Neural crest cell (in vitro differentiated cells): ENCODE measurements at places on chromosomes 1 and 21. TPM values are rescaled to one million over a fixed set of nuclear protein-coding genes. Genes with fewer than 3 reads are reported as not detected.

The PGLYRP3 gene
- not detected in 2 replicates for total RNA-seq

The CELA3A gene
- not detected in 2 replicates for total RNA-seq

The NR1I3 gene
- total RNA-seq = not detected in 2 replicates

The TMIGD3 gene
- not detected in 2 replicates for total RNA-seq

The TAS1R1 gene
- not detected in 2 replicates for total RNA-seq

The KCNK2 gene
- 4.8 and 5.0 TPM in 2 replicates for total RNA-seq

GRCh38 chr1:188729039-188729438, 1748.6 kb downstream of the BRINP3 start:
- H3K36me3 ChIP-seq = no peaks in the 10 kb centered on the region
- no peaks in the 10 kb centered on the region for H3K27me3 ChIP-seq
- no peak overlapping the region for H3K27ac ChIP-seq
- no peaks in the 10 kb centered on the region for H3K4me1 ChIP-seq

DNA sequence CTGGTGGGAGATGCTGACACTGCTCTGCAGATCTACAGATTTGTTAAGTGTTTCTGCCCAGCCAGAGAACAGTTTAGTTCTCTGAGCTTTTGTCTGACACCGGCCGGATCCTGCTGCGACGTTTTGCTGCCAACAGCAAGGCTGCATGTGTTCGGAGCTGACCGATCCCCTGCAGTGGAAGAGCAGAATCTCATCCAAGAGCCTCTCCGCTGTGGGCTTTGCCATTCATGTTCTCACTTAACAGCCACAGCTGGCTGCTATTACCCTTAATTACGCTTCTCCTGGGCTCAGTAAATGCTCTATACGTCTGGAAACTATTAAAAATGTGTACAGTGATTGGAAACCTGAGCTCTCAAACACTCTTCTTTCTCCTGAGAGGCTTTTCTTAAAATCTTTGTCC, 105.3 kb downstream of the BCAR3 start:
- H3K36me3 ChIP-seq = peaks cover 13% of the 10 kb centered on the region
- peak overlapping the region; percentile 1 for H3K4me3 ChIP-seq
- peaks cover 34% of the 10 kb centered on the region for H3K4me1 ChIP-seq
- H3K27me3 ChIP-seq = no peaks in the 10 kb centered on the region
- no peak for DNase-seq
- peak overlapping the region; percentile 98 for H3K27ac ChIP-seq

DNA sequence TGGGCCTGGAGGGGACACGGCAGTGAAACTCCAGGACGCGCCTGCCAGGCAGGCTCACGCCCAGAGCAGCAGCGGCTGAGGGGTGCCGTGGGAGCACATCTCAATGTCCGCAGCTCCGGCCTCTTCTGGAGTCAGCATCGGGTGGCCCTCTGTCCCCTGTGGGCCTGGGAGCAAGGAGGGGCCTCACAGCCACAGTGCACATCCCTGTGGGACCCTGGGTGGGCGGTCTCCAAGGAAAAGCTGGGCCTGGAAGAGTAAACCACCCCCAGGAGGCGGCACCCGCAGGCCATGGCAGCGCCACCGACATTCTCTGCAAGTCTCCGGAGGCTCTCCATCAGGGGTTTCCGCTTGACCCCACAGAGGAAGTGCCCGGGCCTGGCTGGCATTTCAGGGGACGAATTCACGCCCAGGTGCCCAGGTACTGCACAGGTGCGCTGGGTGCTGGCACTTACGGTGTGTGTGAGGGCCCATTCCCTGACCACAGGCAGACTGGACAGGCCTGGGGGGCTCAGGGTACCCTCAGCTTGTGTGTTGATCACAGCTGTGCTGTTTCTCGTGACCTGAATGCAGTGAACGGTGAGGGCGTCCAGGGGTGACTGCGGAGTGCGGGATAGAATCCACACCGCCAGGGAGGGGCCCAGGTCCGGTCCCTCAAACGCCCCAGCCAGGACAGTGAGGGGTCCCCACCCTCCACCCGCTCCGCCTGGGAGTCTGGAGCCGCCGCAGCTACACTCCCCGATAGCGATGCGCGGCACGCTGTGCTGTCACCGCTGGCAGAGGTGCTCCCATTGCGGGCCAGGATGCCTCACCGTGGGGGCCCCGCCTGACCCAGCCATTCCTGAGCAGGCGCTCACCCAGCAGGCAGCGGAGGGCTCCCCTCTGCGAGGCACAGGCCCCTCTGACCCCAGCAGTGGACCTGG, 16.6 kb upstream of the RNF223 start:
- H3K27me3 ChIP-seq = no peaks in the 10 kb centered on the region
- peaks cover 5% of the 10 kb centered on the region for H3K36me3 ChIP-seq
- DNase-seq = no peak
- peaks cover 4% of the 10 kb centered on the region for H3K4me1 ChIP-seq
- no peak overlapping the region for H3K4me3 ChIP-seq

DNA sequence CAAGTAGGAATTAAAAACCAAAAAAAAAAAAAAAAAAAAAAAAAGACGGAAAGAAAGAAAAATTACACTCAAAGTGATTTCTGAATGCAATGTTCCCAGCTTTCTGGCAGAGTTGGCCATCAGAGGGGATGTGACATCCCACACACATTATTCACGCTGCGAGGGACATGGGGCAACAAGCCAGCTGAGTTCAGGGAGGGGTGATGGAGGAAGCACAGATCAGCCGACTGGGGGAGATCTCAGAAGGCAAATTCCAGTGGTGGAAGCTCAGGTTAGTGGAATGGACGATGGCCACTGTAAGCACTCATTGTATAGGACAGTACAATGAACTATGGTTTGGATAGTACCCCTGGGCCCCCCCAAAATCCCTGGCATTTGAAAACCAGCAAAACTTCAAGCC, 311.9 kb downstream of the PCP4 start:
- H3K36me3 ChIP-seq = peaks cover 3% of the 10 kb centered on the region
- H3K27ac ChIP-seq = no peak overlapping the region
- H3K4me3 ChIP-seq = no peak overlapping the region
- DNase-seq = no peak
- peaks cover 11% of the 10 kb centered on the region for H3K4me1 ChIP-seq

GRCh38 chr1:101392552-101392951, 155.7 kb downstream of the S1PR1 start:
- H3K36me3 ChIP-seq = peaks cover 2% of the 10 kb centered on the region
- no peaks in the 10 kb centered on the region for H3K4me1 ChIP-seq

DNA sequence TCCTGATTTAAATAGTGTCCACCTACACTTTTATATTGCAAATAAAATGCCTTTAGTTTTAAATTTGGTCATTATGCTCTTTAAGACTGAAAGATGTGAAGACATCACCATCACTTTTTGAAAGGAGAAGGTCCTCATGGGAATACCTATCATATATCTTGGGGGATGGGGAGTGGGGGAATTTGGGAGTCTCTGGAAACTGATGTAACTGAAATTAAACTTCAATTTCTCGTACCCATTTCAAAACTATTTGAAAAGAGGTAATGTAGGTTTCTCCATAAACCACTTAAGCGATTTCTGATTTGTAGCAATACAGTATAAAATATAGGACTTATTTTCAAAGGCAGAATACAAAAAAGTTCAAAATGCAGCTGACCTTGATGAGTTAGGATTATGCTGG, 924 bp downstream of the EXTL2 start:
- H3K27ac ChIP-seq = no peak overlapping the region
- no peaks in the 10 kb centered on the region for H3K27me3 ChIP-seq
- H3K4me3 ChIP-seq = peak overlapping the region; percentile 100
- peaks cover 44% of the 10 kb centered on the region for H3K36me3 ChIP-seq
- peaks cover 44% of the 10 kb centered on the region for H3K4me1 ChIP-seq

GRCh38 chr1:204225841-204226735, 12.3 kb upstream of the GOLT1A start:
- no peaks in the 10 kb centered on the region for H3K4me1 ChIP-seq
- no peak overlapping the region for H3K4me3 ChIP-seq
- DNase-seq = no peak

DNA sequence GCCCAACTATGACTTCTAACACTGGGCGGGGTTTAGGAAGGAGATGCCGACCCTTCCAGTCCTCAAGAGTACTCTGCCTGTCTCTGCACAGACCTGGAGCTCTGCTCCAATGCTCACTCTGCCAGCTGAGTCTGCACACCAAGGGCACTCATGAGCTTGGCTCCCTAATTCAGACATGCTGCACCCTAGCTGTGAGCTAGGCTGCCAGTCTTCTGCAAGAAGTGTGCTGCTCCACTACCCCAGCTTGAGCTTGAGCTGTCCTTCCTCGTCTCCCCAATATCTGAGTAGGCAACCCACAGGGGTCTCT, 13.2 kb downstream of the TP53BP2 start:
- peaks cover 4% of the 10 kb centered on the region for H3K36me3 ChIP-seq
- no peak for DNase-seq
- no peaks in the 10 kb centered on the region for H3K27me3 ChIP-seq
- H3K4me3 ChIP-seq = no peak overlapping the region
- no peak overlapping the region for H3K27ac ChIP-seq

DNA sequence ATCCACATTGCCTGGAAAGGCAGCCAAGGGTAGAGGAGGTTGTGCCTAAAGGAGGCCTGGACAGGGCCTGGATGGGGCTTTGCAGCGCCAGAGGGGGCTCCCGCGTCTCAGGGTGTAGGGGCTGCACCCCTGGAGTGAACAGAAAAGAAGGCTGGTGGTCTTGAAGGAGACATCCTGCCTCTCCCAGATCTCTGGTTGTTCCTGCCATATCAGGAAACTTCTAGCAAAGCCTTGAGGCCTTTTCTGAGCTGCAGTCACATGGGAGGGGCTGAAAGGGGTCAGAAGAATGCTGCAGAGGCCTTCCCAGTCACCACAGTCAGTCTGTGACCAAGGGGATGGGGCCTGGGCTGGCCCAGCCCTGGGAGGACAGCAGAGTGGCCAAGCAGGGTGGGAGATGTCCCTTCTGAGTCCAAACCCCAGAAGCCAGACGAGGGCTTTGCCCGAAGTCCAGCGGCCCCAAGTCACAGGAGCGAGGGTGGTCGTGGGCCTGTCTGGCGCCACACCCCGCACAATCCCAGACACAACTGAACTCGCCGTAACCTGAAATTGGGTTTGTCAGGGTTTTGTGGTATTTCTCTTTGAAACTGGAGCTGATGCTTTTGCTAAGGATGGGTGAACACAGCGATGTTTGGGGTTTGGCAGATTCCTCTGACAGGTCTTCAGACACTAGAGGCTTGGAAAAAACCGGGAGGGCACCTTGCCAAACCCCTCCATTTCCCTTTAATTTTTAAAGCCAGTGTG, 29.6 kb downstream of the SIM2 start:
- H3K27me3 ChIP-seq = peaks cover 15% of the 10 kb centered on the region
- H3K4me3 ChIP-seq = no peak overlapping the region
- no peaks in the 10 kb centered on the region for H3K4me1 ChIP-seq
- DNase-seq = no peak
- no peak overlapping the region for H3K27ac ChIP-seq

DNA sequence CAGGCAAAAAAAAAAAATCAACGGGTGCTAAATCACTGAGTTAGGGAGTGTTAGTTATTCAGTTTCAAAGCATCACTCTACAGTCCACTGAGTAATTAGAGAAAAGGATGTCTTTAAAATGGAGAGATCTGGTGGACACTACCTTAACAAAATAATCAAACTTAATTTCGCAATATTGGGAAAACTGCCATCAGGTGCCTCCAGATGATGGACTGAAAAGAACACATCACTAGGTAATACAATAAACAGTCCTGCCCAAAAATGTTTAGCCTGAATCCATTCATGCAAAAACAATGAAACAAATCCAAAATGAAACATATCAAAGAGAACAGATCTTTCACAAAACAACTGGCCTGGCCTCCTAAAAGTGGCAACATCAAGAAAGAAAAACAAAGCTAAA, 54.1 kb downstream of the ENAH start:
- no peak overlapping the region for H3K27ac ChIP-seq
- peaks cover 31% of the 10 kb centered on the region for H3K4me1 ChIP-seq
- H3K27me3 ChIP-seq = no peaks in the 10 kb centered on the region
- H3K4me3 ChIP-seq = no peak overlapping the region
- H3K36me3 ChIP-seq = peaks cover 12% of the 10 kb centered on the region
- no peak for DNase-seq

GRCh38 chr1:206690516-206690915, 5.8 kb downstream of the MAPKAPK2 start:
- no peak overlapping the region for H3K4me3 ChIP-seq
- H3K27ac ChIP-seq = no peak overlapping the region
- DNase-seq = no peak
- peaks cover 79% of the 10 kb centered on the region for H3K4me1 ChIP-seq
- H3K27me3 ChIP-seq = no peaks in the 10 kb centered on the region

- DNase-seq = peak; percentile 8
- peaks cover 24% of the 10 kb centered on the region for H3K4me1 ChIP-seq
- H3K27ac ChIP-seq = peak overlapping the region; percentile 83
- H3K4me3 ChIP-seq = peak overlapping the region; percentile 99
Observed at GRCh38 chr1:160284220-160284781, 632 bp downstream of the PEX19 start.

GRCh38 chr1:84298684-84299535, 2.6 kb upstream of the SAMD13 start:
- peaks cover 4% of the 10 kb centered on the region for H3K36me3 ChIP-seq
- H3K27me3 ChIP-seq = no peaks in the 10 kb centered on the region
- peak overlapping the region; percentile 85 for H3K27ac ChIP-seq

DNA sequence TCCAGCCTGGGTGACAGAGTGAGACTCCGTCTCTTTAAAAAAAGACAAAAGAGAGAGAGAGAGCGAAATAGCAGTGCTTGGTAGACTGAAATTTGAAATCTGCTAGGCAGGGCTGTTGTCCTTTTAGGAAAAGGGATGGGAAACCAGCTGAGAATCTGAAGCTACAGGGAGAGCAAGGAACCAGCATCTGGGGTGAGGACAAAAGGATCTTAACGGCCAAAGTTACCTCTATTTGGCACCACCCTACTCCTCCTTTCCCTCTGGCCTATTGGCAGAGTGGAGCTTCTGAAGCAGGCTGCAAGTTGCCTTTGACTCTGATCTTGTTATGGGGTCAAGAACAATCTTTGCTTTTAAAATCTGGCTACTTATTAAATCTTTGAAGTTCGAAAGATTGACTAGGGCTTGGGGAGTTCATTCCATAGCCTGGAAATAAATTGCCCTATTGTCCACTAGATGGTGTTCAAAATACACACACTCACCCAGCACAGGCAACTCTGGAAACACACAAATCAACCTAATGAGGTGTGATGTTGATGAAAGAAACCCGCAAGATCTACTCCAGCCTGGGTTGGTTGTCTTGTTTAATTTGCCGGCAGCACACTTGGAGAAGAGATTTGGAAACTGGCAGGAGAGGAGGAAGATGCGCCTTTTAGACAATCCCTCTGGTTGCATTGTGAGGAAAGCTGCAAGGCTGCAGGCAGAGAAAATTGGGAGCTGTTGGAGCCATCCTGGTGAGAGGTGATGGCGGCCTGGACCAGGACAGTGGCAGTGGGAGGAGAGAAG, 16.5 kb upstream of the PARP1 start:
- DNase-seq = no peak
- H3K27ac ChIP-seq = no peak overlapping the region
- H3K4me1 ChIP-seq = peaks cover 26% of the 10 kb centered on the region
- no peak overlapping the region for H3K4me3 ChIP-seq

GRCh38 chr21:38843379-38843778, 37.6 kb downstream of the ETS2 start:
- no peak for DNase-seq
- H3K27me3 ChIP-seq = no peaks in the 10 kb centered on the region
- H3K4me3 ChIP-seq = no peak overlapping the region
- peaks cover 2% of the 10 kb centered on the region for H3K36me3 ChIP-seq
- H3K27ac ChIP-seq = no peak overlapping the region

DNA sequence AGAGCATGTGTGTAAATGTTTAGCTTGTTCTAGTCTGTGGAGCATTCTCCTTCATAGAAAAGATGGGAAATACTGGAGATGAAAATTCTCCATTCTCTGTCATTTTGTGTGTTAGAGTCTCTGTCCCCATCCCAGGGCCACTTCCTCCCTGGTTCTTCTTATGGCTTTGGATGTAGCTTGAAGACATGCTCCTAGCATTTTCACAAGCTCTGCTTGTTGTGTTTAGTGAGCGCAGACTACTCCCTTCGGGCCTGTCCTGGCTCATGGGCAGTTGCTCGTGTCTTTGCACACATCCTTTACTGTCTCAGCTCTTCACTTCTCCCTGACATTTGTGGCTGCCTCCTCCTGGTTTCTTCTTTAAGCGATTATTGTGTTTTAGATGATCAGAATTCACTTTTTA, 30.4 kb downstream of the MAPKAPK2 start:
- H3K4me3 ChIP-seq = no peak overlapping the region
- peaks cover 38% of the 10 kb centered on the region for H3K4me1 ChIP-seq
- H3K27me3 ChIP-seq = no peaks in the 10 kb centered on the region
